ENCODE measurements at places on chromosomes 7 and 10.

DNA sequence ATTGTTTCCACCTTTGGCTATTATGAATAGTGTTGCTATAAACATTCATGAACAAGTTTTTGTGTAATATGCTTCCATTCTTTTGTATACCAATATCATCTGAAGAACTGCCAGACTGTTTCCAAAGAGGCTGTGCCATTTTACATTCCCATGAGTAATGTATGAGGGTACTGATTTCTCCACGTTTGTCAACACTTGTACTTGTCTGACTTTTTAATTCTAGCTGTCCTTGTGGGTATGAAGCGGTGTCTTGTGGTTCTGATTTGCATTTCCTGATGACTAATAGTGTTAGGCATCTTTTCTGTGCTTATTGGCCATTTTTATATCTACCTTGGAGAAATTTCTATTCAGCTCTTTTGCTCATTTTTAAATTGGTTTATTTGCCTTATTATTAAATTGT lies 52.8 kb downstream of the LSMEM1 start:
- no peak for DNase-seq

- DNase-seq: no peak
Measured at GRCh38 chr10:77648472-77648871, 10.9 kb upstream of the KCNMA1 start.

DNA sequence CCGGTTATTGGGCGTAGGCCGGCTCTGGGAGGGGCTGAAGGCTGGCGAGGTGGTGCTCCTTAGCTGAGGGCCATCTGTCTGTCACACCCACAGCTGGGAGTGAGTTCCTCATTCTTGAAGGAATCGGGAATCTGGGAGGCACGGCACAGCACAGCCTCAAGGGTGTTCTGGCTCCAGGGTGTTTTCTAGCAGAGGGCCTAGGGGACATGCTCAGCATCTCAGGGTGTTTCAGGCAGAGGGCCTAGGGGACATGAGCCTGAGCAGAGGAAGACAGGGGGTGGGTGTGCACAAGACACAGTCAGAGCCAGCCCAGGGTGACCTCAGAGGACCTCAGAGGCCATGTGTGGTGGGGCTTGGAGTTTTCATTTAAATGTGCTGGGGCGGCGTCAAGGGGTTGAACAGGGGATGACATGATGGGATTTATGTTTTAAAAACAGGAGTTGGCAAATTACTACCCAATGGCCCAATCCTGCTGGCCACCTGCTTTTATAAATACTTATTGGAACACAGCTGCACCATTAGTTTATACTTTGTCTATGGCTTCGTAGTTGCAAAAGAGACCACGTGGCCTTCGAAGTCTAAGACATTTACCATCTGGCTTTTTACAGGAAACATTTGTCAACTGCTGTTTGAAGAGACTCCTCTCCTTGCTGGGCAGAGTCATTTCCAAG lies 121.6 kb downstream of the PRKAG2 start:
- DNase-seq: no peak

- no peak for DNase-seq
Measured at GRCh38 chr7:112022128-112022527, 184.1 kb downstream of the DOCK4 start.

DNA sequence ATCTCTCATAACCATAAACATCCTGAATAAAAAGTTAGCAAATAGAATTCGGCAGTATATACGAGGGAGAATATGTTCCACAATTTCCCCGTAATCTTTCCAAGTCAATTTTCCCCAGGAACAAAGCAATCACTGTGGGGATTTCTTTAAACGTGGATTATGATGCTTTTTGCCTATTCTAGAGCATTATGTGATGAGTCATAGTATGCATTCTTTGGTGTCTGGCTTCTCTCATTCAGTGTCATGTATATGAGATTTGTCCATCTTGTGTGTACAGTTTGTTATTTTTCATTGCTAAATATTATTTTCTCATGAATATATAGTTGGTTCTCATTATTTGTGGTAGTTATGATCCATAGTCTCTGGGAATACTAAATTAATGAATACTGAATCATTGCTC lies 9.9 kb upstream of the OR9A4 start:
- no peak for DNase-seq

DNA sequence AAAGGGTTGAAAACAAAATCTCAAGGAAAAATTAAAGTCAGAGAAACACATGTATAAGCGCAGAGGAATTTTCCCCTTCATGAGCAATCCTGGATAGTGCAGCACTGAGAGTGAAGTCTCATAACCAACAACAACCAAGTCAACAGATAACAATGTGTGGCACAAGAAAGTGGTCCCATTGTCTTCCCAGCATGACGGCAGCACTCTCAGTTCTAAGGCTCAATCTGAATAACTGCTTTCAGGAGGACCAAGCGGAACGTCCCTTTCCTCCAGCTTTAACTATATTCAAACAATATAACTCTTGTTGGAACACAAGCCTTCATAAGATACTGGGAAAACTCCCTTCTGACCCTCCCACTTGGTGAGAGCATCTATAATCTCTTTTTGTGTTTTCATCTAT lies 137.9 kb downstream of the RAPGEF5 start:
- no peak for DNase-seq

DNA sequence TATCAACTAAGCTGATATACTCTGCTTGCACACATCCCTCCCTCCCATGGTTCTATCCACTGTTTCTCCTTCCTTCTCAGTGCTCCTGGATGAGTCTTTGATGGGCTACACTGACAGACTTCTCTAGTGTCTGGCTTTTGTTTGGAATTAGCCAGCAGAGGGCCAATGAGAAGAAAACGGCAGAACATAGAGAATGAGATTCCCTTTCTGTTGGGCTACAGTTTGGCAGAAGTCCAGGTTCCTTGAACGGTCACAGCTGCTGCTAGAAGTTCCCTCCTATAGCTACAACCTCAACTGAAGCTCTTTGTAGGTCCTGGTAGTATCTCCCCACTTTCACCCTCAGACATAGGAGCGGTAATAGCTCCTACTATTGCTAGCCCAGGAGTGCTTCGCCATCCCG lies 251.1 kb upstream of the LRRN3 start:
- no peak for DNase-seq

DNA sequence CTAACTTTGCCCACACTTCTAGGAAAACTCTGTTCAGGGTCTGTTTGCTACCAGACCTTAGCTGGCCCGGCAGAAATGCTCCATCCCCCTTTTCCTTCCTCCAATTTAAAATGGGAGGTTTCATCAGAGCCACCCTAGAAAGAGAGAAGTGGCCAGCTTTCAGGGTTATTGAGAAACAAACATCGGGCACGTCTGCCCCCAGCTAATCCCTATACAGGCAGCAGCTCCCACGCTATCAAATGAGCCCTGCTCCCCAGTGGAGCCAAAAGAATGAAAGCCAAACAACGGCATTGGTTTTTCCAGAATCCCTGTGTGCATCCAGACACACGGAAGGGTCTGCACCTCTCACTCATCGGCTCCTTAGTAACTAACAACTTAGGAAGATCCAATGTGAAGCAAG lies 132.5 kb downstream of the GRID1 start:
- DNase-seq: no peak

GRCh38 chr10:61458031-61458430 lies 4.8 kb upstream of the TMEM26 start:
- no peak for DNase-seq

DNA sequence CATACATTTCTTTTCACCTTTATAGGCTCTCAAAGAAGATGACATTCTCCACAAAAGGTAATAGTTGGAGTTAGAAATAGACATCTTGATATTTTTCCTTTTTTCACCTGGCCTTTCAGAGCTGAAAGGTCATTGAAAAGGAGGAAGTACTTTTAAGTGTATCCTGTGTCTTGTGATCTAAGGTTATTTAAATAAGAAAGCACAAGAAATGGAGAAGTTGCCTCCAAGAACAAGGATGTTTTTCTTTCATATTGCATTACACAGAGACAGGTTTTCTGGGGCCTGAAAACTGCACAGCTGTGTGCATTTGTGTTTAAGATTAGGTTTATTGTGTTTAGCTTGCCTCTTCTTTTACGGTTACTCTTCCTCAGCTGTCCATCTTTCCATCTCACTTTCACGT lies 103.4 kb upstream of the SEMA3D start:
- no peak for DNase-seq

DNA sequence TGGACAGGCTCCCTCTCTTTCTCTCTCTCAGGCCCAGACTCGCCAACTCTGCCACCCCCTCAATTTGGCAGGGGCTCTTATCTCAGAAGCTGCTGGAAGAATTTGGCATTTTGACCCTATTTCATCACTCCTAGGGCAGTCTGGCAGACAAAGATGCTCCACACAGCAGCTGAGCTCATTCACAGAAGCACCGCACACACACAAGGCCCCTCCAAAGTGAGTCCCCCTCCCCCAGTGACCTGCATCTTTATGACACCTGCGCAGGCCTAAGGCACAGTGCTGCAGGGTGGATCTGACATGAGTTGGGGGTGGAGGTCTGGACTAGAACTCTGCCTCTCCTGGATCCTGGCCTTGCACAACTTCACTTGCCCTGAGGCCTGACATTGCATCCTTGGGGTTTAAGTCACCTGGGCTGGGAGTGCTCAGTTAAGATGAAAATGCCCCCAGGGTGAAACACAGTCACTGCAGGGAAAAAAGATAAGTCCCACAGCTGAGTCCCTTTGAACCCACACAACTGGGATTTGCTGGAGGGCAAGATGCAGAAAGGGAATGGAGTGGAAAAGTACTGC lies 41.1 kb upstream of the DUSP5 start:
- DNase-seq: no peak

DNA sequence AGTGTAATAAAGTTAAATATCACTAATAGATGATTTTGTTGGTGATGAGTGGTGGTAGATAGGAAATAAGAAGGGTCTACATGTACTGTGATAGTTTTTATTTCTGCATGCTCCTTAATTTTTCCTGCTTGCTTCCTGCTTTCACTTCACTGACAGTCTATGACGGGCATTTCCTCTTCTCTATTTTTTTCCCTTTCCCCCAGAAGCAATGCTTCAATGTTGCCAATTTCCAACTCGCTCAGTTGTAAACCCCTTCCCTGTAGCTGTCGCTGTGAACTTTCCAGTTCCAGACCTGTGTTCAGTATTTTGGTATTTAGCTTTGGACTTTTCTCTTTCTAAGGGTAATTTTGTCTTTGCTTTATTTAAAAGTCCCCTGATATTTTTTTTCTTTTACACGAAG lies 123.5 kb upstream of the AGR3 start:
- no peak for DNase-seq

GRCh38 chr7:157273208-157274093 lies 63.4 kb upstream of the DNAJB6 start:
- DNase-seq: peak; percentile 38

All from stimulated activated CD8-positive, alpha-beta memory T cell treated with anti-CD3 and anti-CD28 coated beads, Interleukin-4, amount 100 ng/mL, for 4 hours (primary cell).